Stimulated activated CD4-positive, alpha-beta T cell treated with anti-CD3 and anti-CD28 coated beads, TNF-alpha, amount 100 ng/mL, for 4 hours (primary cell): ENCODE measurements at places on chromosomes 5 and 9.

- DNase-seq: no peak
These were observed 1.9 kb downstream of the LPAR1 start for GRCh38 chr9:111036429-111036789.

GRCh38 chr5:59276917-59277372 lies 616.6 kb downstream of the PDE4D start:
- no peak for DNase-seq

DNA sequence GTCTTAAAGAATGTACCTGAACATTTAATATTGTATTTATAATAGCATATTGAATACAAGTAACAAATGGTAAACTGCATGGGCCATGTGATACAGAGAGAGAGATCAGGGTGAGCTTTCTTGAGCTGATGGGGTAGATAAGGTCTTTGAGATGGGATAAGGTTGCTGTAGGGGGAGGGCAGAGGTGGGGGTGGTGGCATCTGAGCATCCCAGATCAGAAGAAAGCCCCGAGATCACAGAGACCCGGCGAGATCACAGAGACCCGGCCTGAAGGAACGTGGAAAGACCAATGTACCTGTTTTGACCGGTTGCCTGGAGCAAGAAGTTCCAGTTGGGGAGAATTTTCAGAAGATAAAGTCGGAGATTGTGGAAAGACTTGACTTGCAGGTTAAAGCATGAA lies 6.6 kb downstream of the SMARCA2 start:
- DNase-seq: no peak

GRCh38 chr9:95488954-95489353 lies 27.8 kb downstream of the PTCH1 start:
- DNase-seq: no peak

GRCh38 chr9:27292659-27293405 lies 4.1 kb downstream of the EQTN start:
- no peak for DNase-seq

GRCh38 chr5:116675626-116675910 lies 100.9 kb upstream of the SEMA6A start:
- DNase-seq: no peak

DNA sequence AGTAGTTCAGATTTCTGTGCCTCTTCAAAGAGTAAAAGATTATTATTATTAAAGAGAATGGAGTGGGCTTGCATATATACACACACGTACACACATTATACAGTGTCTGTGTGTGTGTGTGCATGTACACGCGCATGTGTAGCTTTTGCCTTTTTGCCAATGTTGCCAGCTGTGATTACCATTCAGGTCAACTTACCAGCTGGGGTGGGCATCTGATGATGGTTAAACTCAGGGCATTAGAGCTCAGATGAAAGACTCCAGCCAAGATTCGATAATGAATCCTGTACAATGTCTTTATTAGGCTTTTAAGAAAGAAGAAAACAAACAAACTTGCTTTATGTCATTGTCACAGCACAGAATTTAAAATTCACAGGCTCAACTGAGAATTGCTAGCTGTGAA lies 296.5 kb upstream of the DMAC1 start:
- DNase-seq: no peak

GRCh38 chr5:157468293-157468965 lies 8.4 kb downstream of the NIPAL4 start:
- no peak for DNase-seq

DNA sequence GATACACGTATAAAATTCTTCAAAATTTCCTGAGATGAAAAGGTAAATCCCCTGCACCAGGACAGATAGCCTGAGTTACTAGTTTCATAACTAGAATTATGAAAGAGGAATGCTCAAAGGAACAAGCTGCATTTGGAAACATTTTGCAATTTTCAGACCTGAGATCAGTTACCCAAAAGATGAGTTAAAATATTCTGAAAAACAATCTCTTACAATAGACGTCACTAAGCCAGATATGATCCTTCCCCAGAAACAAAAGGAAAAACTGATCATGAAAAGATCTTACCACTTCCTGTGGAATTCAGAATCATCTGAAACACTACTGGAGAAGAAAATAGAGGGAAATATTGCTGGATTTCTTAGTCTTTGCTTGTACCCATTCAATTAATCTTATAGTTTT lies 204.7 kb downstream of the ARRDC3 start:
- DNase-seq: no peak
